Stimulated activated CD4-positive, alpha-beta T cell treated with anti-CD3 and anti-CD28 coated beads, Interleukin-1b, Interleukin-23, amount 100 ng/mL, for 1 hour (primary cell): ENCODE measurements at places on chromosomes 5 and 9.

GRCh38 chr5:76602094-76602726 lies 21.0 kb downstream of the F2RL2 start:
- DNase-seq: no peak

DNA sequence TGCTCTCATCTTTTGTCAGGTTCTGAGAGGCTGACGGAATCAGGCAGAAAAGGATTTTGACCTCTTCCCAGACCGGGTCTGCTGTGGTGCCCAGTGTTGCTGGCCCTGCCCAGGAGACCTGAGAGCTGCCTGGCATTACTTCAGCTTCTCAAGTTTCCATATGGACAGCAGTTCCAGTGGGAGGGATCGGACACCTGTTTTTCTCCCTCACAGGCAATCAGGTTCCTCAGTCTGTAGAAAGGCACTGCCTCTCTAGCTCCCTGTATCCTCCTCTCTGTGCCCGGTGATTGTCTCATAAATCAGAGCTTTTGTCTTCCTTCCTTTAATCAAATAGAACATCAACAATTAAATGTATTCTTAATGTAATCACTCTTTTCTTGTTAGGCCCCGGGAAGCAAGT lies 198.7 kb downstream of the SEMA6A start:
- no peak for DNase-seq

GRCh38 chr5:110354311-110354710 lies 372.2 kb downstream of the TMEM232 start:
- DNase-seq: no peak

- DNase-seq: no peak
Observed at GRCh38 chr5:133883916-133884315, 84.5 kb downstream of the C5orf15 start.

- no peak for DNase-seq
Observed at GRCh38 chr5:141760193-141760592, 78.2 kb upstream of the ARAP3 start.

- DNase-seq: no peak
Observed at GRCh38 chr5:65970481-65971367, 44.3 kb downstream of the ERBIN start.
